Glutamatergic neuron (in vitro differentiated cells): ENCODE measurements at places on chromosomes 2 and 18.
A peak's percentile ranks its signal among the peaks of the same experiment; 100 is the strongest.

GRCh38 chr2:222298311-222299150 is at the start of gene PAX3:
Gene PAX3, minus strand, starts transcription at chr2:222298998. Its CDS starts 383 bp downstream, at chr2:222298615.
- peak; percentile 55 for DNase-seq

DNA sequence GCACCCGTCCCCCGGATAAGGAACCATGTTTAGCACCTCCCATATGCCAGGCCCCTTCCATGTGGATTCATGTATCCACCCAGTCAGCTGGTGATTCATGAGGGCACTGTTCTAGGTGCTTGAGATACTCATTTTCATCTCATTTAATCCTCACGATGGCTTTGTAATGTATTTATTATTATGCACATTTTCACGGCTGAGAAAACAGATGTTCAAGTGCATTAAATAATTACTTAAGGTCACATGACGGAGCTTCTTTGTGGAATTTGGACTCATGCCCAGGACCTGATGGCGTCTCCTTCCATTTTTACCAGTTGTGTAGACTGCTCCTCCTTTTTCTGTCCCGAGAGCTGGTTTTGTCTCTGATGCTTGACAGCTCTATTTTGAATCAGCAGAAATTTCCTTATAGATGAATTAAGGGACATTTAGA is 72.2 kb upstream of the RBM44 start:
- DNase-seq: no peak

- no peak for DNase-seq
Observed at GRCh38 chr18:48033790-48034650, 103.6 kb upstream of the SMAD2 start.

- DNase-seq: no peak
Observed at GRCh38 chr2:66201242-66201641, 233.7 kb upstream of the MEIS1 start.

DNA sequence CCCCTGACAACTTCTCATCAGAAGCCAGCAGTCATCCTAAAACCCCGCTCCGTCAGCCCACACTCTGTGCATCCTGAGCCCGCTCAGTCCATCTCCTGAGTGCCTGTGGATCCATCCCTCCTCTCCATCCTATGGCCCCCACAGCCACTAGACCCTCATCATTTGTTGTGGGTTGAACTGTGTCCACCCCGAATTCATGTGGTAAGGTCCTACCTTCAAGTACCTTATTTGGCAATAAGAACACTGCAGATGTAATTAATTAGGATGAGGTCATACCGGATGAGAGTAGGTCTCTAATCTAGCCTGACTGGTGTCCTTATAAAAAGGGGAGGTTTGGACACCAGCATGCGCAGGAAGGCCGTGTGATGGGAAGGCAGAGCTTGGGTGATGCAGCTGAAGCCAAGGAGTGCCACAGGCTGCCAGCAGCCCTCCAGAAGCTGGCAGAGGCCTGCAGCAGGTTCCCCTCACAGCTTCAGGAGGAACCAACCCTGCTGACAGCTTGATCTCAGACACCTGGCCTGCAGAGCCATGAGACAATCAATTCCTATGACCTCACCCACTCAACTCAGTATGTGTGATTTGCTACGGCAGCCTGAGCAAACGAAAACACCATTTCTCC is 192.4 kb downstream of the ZBTB7C start:
- DNase-seq: no peak

- DNase-seq: no peak
Observed at GRCh38 chr2:183219888-183220287, 95.6 kb downstream of the NUP35 start.

DNA sequence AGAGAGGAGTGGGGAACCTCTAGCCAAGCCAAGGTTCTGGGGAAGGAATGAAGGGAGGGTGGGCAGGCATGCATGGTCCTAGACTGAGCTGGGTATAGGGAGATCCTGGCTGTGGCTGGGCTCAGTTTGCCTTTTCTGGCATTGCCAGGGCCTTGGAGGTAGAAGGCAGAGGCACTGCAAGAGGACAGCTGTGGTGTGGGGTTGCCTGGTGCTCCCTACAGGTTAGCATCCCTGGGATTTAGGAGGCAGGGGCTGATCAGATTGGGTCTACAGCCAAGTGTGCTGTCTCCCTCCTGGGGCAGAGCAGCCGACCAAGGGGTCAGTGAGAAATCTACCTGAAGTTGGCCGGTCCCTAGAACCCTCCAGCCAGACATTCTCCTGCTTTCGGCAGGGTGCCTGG is 15.9 kb downstream of the ABCG8 start:
- no peak for DNase-seq

DNA sequence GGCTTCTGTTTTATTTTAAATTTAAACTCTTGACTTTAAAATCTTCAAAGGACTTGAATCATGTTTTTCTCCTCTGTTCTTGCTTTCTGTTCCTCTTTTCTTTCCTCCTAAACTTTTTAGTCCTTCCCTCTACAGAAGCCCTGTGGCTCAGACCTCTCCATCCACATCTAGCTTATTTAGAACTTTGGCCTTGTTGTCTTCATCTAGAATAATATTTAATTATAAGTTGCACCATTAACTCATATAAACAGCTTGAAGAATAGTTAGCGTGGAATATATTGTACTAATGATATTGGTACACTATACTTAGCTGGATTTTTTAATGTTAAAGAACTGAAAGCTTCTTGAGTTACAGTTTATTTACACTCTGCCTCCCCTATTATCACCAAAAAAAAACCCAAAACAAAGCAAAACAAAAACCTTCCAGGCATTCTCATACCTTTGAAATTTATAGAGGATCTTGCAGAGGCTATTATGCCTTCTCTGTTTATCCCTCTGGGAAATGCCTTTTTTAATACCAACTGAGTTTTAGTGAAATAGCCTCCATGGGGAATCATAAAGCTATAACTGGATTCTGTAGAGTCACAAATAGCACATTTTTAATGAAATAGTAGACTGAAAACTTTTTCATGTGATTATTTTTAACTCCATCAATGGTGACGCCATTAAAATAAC is 9.2 kb upstream of the CCDC141 start:
- DNase-seq: no peak

GRCh38 chr18:45788861-45789260 is 36.6 kb upstream of the SIGLEC15 start:
- no peak for DNase-seq

DNA sequence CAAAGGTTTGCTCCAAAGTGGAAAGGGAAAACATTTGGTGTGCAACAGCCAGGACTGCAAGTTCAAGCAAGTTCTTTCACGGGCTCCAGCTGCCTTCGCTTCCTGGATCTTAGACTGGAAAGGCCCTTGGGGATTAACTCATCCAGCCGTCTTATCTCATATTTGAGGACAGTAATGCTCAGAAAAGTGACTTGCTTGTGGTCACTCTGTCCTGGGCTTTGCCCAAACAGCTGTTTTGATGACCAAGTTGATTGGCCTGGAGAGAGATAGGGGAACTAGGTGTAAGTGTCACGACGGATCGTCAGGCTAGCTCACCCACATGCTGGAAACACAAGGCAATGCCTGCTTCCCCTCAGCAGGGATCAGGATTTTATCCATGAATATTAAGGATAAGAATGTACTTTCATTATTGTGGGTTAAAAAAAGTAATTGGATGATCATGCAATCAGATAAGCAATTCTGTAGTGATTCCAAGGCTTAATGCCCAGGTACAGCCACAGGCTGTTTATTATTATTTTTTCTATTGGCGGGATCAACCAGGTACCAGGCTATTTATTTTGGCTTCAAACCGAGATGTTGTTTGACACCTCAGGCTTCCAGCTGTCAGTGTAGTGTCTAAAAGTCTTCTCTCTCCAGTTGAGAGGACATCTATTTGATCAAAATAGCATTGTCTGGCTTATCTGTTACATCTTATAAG is 162.5 kb upstream of the EPAS1 start:
- DNase-seq: no peak

DNA sequence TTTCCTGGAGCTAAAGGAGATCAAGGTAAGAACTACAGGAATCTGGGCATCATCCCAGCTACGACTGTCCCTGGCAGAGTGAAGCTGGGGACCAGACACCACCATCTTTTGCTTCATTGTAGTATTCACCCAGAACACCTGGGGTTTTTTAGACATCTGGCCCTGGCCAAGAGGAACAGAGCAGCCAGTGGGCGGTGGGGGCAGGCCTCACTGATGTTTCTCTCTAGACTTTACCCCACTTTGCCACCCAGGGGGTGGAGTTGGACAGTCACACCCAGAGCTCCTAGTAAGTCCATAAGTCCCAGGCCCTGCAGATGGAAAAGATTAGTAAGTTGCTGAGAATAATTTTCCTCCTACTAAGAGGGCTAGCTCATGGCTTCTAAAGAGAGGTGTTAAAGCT is 39.6 kb downstream of the MARCO start:
- no peak for DNase-seq

DNA sequence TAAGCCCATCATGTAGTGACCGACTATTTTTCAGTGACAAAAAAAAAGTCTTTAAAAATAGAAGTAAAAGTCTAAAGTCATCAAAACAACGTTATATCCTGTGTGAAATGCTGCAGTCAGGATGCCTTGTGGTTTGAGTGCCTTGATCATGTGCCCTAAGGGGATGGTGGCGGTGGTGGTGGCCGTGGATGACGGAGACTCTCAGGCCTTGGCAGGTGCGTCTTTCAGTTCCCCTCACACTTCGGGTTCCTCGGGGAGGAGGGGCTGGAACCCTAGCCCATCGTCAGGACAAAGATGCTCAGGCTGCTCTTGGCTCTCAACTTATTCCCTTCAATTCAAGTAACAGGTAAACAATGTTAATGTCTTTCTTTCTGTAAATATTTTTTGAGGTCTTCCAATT is at the start of gene CD28:
CD28 (plus strand) TSS at position 237 of the 400 bp plus-strand sequence; CDS start at position 295, 58 bp downstream.
- no peak for DNase-seq

DNA sequence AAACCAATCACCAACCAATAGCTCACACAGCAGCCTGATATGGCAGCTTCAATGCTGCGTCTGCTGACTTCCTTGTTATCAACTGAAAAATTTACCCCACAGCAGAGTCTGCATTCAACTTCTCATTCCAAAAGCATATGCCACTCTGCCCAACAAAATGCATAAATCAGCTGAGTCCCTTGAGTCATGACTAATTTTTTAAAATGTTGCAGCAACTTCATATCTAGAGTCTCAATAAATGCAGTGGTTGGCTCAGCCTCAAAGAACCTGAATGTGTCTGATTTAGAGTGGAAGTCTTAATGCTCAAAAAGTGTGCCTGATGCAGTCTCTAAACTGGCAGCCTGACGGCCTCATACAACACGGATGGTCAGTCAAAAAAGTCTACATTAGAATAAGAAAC is 46.5 kb downstream of the FARSB start:
- DNase-seq: no peak

DNA sequence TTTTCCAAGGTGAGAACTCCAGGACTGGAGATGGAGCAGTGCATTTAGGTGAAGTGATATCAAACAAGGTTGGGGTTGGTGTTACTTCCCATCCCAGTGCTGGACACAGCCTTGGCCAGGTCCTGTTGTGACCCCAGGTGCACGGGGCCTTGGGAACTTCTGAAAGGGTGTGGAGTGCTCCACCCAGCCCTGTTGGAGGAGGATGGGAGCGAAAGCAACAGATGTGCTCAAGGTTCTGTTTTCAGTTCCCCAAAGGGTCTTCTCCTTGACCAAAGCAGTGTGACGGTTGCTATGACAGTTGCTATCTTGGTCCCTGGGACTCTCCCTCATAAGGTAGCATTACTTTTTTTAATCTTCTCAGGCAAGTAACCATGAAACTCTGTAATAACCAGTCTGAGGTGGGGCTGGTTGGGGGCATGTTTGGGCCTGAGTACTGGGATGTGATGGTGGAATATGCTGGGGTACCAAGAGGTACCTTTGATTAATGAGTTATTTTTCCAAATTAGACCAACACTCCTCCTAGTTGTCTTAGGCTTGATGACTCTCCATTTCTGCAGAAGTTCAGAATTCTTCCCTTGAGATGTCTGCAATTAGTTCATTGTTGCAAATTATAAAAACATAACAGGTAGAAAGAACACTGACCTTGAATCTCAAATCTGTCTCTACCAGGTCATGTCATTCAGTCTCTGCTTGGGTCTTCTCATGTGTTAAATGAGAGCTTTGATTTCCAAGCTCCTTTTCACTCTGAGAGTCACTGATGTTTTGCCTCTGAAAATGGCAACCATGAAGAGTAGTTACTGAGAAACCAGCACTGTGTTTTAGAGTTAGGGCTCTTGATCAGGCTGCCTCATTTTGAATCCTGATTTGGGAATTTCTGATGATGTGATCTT is 154.5 kb downstream of the RPIA start:
- DNase-seq: no peak

- DNase-seq: no peak
Observed at GRCh38 chr2:134261398-134262131, 7.7 kb downstream of the MGAT5 start.

DNA sequence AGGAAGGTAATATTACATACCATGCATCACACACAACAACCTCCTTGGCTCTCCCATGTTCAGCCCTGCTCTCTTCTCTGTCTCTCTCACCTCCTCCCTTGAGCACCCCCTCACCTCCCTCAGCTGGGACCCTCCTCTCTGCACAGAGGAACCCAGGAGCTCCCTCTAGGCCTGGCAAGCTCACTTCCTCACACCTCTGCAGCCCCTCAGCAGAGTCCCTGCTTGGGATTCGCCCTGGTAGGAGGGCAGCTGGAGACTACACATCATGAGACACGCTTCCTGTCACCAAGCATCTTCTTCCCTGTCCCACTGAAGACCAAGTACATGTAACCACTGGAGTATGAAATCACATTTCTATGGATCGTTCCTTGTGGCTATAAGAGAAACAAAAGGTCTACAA is 51.0 kb downstream of the ADD2 start:
- DNase-seq: no peak

DNA sequence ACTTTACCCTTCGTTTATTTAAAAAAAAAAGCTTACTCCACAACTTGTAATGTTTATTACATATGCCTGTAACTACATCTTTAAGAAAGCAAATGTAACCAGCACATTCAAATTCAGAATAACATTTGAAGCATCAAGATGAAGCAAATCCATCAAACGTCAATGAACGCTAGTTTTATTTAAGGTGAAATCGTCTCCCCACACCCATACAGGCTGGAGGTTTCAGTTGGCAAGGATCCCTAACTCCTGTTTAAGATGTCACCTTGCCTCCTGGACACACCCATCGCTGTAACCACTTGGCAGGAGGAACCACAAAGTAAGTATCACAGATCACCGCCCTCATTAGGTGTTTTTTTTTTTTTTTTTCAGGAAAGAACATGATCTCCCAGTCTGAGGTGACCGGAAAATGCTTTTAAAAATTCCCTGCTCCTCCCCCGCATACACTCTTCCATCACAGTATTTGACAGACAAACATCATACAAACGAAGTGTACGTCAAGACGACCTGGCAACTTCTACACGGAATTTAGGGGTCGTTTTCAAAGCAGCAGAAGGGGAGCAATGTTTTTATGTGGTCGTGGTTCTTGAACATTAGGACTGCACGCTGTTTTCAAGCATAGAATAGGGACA is 19.7 kb upstream of the STPG4 start:
- no peak for DNase-seq

DNA sequence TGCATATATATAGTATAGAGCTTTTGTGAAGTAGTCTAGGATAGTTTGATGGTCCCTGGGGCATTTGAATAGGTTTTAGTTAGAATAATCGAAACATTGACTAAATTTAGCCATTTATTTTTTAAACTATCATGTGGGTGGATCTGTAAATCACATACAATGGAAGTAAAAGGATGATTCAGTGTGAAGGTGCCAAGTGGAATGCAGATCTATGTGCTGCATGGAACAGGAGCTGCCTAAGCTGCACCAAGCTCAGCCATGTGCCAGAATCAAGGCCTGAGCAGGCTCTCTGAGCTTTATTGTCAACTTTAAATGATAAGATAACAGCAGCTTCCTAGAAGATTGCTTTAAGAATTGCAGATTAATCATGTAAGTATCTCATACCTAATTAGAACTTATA is 1996.2 kb upstream of the PIK3C3 start:
- no peak for DNase-seq
